CD4-positive, alpha-beta T cell treated with Interleukin-4 for 1 hour (primary cell): ENCODE measurements at places on chromosomes 12 and 14.

- DNase-seq: no peak
Measured at GRCh38 chr12:78802593-78802992, 62.0 kb upstream of the SYT1 start.

DNA sequence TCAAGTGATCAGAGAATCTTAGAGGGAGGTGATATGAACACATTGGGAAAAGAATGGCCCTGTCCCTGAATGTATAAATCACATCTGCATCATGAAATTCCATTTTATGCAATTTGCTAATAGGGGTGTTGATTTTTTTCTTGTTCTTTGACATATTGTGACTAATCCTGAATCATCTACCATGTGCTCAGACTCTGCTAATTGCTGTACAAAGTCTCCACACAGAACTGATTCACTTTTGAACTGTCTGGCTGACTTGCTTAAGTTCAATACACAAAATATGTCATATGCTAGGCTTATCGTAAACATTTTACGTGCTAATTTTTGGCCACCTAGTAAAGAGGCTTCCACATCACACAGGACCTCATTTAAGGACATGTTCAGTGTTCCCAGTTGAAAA is 2.6 kb downstream of the TMEM132D start:
- DNase-seq: no peak

DNA sequence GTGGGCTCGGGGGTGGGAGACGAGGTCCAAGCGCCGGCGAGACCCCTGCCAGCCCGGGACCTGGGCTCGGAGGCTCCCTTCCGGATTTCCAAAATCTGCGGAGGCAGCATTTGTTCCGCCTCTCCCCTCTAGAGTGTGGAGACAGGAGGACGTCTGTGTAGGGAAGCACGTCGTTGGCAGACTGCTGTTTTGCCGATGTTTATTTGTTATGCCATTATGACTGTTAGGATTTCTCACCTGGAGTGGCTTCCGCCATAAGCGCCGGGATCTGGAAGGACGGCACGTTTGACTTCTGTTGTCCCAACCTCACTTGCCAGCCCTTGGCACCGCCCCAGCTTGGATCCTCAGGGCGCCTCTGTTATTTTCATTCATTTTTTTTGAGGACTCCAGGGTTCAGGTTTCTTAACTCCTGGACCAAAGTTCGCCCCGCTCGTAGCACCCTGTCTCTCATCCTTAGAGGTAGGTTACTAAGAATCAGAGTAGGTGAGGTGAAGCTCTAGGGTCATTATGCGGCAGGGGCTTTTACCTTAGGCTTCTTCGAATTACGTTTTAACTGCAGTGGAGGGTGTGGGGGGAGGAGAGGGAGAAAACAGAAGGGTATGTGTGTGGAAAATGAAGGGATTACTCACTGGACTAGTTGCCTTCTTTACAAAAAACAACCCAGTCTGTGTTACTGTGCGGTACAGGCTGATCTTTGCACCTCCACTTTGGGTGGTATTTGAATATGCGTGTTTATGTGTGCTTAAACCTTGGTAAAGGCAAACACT is 547 bp upstream of the PYGL start:
- no peak for DNase-seq

GRCh38 chr14:93003945-93004698 is 81.2 kb downstream of the CHGA start:
- DNase-seq: no peak

DNA sequence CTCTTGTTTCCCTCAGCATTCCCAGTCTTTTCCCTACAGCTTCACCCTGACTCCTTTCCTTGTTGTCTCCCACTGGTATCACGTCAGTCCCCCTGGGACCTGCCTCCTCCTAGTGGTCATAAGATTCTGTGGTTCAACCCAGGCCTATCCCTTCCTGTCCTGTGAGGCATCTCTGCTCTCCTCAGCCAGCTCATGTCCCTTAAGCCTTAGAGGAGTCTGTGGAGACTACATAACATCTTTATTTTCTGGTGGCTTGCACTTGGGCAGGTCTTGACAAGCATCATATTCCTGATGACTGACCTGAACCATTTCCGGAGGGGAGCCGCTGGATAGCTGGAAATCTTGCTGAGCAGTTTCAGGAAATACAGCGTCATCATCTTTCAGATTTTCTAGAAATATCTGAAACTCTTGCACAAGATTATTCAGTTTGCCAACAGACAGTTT is 688 bp downstream of the C12orf71 start:
- DNase-seq: no peak
